ENCODE measurements at places on chromosomes 3 and 15. TPM values are rescaled to one million over a fixed set of nuclear protein-coding genes. Genes with fewer than 3 reads are reported as not detected.

- no peak for DNase-seq
These were observed 223.7 kb upstream of the SEMA6D start for GRCh38 chr15:47493357-47494247.

- no peak for DNase-seq
These were observed 219.8 kb downstream of the STT3B start for GRCh38 chr3:31752305-31753049.

GRCh38 chr3:64691051-64691450 lies 3.3 kb upstream of the ADAMTS9 start:
- DNase-seq, result no peak

GRCh38 chr3:48847053-48847503 lies 596 bp downstream of the PRKAR2A start:
- peak; percentile 50 for DNase-seq

DNA sequence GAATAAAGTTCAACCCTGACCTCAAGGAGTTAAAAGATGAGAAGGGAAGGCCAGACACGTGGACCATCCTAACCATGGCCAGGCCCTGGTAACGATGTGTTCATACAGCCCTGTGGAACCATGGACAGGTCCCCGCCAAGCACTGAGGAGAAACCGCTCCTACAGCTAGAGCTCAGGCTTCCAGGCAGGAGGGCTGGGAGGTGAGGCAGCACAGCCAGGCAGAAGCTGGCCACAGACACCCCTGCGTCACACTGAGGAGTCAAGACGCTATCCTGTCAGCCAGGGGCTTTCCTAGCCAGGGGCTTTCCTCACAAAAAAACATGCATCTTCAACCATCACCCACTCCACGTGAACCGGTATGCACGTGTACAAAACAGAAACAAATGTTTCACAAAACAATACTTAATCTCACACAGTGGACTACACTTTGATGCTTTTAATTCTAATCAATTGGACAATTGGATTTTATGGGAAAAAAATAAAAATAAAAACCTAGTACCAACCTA lies 73.2 kb downstream of the TBC1D2B start:
- DNase-seq, result no peak

The CD86 gene
- 2.5 TPM for total RNA-seq

The PPP1R2 gene
- 94.3 TPM for total RNA-seq

GRCh38 chr3:100577382-100578008 lies 31.9 kb upstream of the ADGRG7 start:
- DNase-seq, result no peak

DNA sequence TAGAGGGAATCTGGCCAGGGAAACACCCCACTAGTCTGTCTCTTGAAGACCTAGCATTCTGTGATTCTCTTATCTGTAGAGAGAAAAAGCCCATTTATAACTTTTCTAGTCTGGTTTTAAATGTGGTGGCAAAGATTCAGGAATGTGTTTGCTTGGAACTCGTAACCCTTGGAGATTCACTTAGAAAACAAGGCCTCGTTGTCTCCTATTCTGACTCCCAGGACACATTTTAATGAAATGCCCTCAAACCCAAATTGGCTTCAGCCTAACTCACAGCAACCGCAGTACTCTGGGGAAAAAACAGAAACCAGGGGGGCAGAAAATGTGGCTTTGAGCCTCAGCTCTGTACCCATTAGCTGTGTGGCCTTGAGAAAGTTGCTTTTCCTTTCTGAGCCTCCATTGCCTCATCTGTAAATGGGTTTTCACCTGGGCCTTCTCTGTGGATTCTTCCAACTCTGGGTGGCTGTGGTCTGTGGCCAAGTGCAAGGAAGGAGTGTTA lies 36.5 kb downstream of the RPLP1 start:
- no peak for DNase-seq

The GOLGA6L9 gene
- total RNA-seq, result 1.8 TPM

DNA sequence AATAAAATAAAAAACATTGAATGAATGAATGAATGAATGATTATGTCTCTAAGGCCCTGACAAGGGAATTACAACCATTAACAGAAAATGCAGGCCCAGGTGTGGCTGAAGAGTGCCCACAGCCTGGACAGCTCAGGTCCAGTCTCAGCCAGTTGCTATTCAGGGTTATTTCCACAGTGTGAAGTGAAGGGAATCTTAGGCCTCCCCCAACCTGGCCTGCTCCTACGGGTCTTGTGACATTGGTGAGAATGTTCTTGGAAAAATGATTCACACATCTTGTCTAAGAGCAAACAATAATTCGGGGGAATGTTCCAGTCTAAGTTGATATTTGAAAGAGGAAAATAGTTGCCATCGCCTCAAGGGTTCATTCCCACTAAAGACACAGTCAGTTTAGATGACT lies 37.0 kb downstream of the MINDY4B start:
- DNase-seq, result no peak

- DNase-seq, result no peak
These were observed 4.0 kb downstream of the C3orf52 start for GRCh38 chr3:112089956-112090886.

DNA sequence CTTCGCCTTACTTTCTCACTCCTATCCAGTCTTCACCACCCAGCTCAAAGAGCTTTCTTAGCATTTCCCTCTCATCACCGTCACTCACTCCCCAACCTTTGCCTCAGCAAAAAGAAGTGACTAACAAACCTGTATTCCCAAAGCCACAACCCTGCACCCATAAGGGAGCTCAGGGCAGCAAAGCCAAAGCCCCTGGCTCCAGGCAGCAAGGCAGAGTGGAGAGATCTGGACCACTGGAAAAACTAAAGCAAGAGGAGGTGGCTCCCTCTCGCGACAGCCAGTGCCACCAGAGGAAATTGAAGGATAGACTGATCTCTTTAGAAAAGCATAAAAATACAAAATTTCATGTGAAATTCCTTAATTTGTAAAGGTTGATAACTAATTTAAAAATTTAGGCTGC lies 25.1 kb upstream of the CDCP1 start:
- no peak for DNase-seq

The GUCA1C gene
- total RNA-seq, result not detected

The CLDN1 gene
- not detected for total RNA-seq

Measured in activated CD4-positive, alpha-beta T cell treated with anti-CD3 and anti-CD28 coated beads, Interleukin-2, amount 10 ng/mL, durations not matched to agents 7 days and 5 days (primary cell).